ENCODE measurements at places on chromosomes 3 and 15. TPM values are rescaled to one million over a fixed set of nuclear protein-coding genes. Genes with fewer than 3 reads are reported as not detected.

The CCDC54 gene
- not detected for total RNA-seq

The ITGB5 gene
- 141 TPM for total RNA-seq

The FILIP1L gene
- 24.1 TPM for total RNA-seq

The CLRN1 gene
- not detected for total RNA-seq

The CCDC80 gene
- 11.6 TPM for total RNA-seq

The TXNRD3 gene
- 4.5 TPM for total RNA-seq

The PLSCR4 gene
- total RNA-seq: 0.63 TPM

The SORD gene
- total RNA-seq: 32.7 TPM

DNA sequence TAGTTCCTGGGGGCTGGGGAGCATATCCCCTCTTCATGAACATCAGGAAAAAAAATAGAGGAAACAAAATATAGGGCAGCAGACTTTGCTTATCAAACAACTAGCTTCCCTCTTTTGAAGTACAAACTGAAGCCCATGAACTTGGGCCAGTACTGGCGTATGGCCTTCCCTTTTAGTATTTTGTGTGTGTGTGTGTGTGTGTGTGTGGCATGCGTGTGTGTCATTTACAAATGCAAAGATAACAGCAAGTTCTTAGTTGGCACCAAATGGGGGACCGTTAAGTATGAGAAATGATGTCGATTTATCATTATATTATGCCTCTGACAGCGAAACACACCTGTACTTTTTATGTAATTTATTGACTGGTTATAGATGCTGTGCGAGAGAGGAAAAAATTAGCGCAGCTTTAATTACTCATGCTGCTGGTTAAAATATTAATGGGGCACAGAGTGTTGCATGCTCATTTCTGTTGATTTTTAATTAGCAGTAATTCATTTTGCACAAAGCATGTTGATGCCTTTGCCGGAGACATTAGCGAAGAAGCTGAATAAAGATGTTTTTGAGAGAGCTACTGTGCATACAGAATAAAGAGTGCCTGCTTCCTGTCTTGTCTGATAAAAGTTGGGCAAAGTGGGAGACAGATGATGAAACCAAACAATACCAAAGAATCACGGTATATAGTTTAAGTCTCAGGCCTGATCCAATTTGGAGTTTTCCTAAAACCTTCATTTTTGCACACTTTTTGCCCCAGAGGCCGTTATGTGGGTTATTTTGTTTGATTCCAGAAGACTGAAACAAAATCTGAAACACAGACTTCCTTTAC lies 297.1 kb downstream of the SATB1 start:
- DNase-seq: no peak

GRCh38 chr3:46669191-46669999 lies 24.1 kb downstream of the ALS2CL start:
- DNase-seq: no peak

GRCh38 chr15:55915221-55915620 lies 78.2 kb downstream of the NEDD4 start:
- DNase-seq: no peak

- no peak for DNase-seq
These were observed 47.4 kb downstream of the SCN5A start for GRCh38 chr3:38601956-38602550.

DNA sequence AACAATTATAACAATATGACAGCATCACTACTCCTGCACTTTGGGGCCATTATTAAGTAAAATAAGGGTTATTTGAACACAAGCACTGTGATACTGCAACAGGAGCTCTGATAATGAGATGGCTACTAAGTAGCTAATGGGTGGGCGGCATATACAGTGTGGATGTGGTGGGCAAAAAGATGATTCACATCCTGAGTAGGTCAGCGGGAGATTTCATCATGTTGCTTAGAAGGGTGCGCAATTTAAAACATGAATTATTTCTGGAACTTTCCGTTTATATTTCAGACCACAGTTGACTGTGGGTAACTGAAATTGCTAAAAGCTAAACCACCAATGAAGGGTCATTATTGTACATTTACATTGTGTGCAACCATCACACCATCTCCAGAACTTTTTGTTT lies 42.3 kb downstream of the FBXO22 start:
- DNase-seq: no peak

DNA sequence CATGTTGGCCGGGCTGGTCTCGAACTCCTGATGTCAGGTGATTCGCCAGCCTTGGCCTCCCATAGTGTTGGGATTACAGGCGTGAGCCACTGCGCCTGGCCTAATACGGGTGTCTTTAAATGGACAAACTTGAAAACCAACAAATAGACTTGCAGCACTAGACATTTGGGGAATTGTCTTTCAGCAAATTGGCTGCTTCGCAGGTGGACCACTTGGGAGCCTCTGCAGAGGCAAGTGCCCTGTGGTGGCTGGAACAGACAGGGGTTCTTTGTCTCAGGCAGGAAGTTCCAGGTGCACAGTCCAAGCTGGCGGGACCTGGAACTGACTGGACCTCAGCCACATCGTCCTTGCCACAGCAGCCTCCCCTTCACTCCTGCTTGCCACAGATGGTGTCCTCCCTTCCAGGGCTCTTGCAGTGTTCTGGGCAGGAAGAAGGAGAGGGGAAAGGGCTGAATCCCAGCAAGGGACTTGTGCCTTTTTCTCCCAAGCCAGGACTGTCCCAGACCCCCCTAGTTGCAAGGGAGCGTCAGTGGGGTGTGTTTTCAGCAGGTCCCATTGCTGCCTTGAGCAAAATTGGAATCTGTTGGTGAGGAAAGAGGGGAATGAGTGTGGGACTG lies 94.3 kb downstream of the TBC1D2B start:
- no peak for DNase-seq

DNA sequence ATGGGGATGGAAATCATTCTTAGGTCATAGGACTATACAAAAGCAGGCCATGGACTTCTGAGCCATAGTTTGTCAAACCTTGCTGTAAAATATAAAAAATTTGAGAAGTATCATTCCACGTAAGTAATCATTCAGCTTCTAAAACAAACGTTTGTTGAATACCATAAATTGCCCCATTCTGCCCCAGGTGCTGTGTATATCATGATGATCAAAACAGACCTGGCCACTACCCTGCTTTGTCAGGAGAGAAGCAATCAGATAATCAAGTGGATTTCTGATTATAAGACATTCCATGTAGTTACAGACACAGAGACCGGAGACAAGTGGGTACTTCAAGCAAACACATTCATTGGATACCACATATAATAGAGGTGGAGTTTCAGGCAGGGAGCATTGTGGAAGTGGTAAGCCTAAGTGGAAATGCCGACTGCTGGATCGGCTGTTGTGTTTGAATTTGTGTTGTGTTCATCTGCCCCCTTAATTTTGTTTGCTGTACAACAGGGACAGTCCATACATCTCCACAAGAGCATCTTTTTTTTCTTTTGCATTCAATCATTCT lies 61.7 kb downstream of the TGFBR2 start:
- DNase-seq: no peak

- no peak for DNase-seq
These were observed 18.7 kb upstream of the EOGT start for GRCh38 chr3:69032142-69032541.

DNA sequence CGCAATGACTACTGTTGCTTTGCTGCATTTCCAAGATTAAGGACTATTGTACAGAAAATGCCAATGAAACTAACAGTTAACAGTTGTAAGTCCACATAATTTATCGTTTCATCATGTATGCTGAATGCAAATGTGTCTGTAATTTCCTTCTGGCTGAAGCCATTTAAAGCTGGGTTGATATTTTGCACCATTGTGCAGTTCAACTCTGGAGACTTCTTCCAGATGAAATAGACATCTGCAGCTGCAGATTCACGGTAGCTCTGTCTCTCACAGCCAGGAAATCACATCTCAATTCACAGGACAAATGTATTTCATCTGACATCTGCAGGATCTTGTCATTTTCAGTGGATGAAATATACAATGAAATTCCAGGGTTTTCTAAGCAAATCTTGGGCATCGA lies 145.4 kb downstream of the CHL1 start:
- no peak for DNase-seq

- DNase-seq: no peak
These were observed 60.8 kb upstream of the ZBTB38 start for GRCh38 chr3:141307351-141308059.

DNA sequence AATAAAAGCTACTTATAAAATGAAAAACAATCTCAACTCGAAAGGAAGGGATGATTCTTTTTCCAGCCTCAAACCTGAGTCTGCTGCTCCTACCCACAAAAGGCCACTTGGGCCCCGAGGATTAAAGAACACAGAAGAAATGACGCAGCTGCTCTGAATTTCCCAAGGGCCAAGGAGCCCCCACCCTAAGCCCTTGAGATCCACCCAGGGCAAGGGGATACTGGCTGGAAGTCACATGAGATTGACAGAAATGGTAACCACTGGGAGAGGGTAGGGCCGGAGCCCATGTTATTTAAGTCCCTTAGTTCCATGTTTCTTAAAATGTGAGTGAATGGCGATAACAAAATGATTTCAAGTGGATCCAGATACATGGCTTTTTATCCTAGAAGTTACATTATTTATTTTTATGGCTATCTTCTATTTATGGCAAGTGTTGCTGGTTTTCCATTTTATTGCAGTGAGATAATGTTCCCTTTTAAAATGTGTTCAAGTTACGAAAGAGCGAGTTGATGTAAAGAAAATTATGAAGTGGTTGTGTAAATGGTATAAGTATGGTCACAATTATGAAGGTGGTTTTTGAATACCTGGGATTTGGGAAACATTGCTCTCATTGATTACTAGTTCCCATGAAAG lies 16.8 kb downstream of the IGDCC4 start:
- DNase-seq: no peak

DNA sequence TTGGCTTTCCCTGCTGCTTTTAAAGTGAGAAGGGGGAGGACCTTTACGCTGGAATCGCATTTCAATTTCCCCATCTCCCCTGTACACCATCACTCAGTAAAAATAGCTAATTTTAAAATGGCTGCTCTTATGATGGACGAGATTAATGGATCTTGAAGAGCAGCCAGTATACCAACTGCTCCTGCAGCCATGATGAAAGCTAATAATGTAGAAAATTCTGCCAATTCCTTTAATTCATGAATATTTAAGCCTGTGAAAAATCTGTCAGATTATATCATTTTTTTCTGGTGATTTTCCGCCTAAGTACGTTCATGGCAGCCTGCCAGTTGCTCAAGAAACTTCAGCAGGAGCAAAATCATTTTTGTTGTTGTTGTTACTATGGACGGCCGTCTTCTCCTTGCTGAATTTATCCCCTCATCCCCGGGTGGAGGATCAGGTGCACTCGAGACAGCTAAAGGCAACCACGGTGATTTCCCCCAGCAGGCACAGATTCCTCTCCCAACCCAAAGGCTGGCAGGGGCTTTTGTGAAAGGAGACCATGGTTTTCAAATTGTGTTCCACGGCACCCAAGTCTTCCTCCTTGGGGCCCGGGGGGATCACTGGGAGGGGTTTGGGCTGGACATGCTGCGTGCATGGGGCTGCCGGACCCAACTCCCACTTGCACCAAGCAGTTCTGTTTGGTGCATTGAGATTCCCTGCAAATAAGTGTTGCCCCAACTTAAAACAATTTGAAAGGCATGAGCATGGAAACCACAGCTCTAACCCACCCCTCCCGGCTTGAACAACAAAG lies 289.6 kb downstream of the UACA start:
- no peak for DNase-seq

Measured in epithelial cell of proximal tubule (primary cell).